ENCODE measurements at places on chromosomes 13 and 19. TPM values are rescaled to one million over a fixed set of nuclear protein-coding genes. Genes with fewer than 3 reads are reported as not detected.

Gene TNFSF11
- 0.38 TPM for total RNA-seq

GRCh38 chr13:105979131-105980011 lies 556.1 kb downstream of the EFNB2 start:
- no peak for DNase-seq

- no peak for DNase-seq
These were observed 673.8 kb downstream of the PCDH9 start for GRCh38 chr13:66556306-66556705.

DNA sequence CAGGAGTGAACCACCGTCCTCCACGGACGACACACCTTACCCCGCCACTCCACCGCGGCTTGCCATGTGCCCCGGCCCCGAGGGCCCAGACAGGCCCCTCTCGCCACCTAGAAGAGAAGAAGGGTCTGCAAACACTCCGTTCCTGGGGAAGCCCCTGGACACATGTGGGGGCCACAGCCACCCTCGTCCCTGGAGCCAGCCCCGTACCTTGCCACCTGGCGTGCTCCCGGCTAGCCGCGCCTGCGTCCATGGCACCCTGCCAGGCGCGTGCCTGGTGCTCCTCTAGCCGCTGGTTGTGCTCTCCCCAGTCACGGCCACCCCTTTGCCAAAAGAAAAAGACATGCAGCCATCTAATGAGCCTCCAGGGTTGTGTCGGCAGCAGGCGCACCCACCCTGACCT lies 19.9 kb upstream of the TINCR start:
- DNase-seq: no peak

GRCh38 chr19:7670150-7670783 lies 1.4 kb downstream of the RETN start:
- DNase-seq: no peak

Gene PTH2
- not detected for total RNA-seq

DNA sequence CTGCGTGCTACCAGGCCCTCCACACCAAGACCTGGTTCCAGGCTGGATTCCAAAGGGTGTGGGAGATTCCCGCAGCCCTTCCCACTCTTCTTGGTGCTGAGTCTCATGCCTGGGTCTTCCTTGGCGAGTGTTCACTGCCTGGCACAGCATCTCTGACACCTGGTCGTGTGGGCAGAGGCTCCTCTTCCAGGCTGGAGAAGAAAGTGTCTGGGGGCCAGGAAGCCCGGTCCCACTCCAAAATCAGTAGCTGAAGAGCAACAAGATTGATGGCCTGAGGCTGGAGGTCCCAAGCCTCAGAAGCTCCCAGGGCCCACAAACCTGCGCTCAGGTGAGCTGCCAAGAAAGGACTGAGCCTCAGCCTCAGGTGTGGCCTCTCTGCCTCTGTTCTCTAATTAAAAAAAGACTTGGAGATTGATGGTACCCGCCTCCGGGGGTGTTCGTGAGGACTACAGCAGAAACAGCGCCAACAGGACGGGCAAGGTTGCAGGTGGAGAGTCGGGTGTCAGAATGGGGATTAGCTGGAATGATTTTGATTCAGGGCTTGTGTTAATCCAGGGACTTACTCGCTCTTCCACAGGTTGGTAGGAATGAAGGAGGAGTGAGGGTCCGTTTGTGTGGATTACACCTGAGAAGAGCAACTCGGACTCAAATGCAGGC lies 217.5 kb downstream of the TEX29 start:
- DNase-seq: no peak

Gene MAP4K1
- 3.5 TPM for total RNA-seq

All from left lobe of liver (tissue), 2 donors.